ENCODE measurements at places on chromosomes 7 and 10.

- DNase-seq = no peak
These were observed 78.7 kb downstream of the ARHGAP22 start for GRCh38 chr10:48526011-48526821.

- no peak for DNase-seq
These were observed 81.0 kb downstream of the EBF3 start for GRCh38 chr10:129883029-129883428.

- no peak for DNase-seq
These were observed 12.7 kb upstream of the RHBDD2 start for GRCh38 chr7:75866114-75866488.

DNA sequence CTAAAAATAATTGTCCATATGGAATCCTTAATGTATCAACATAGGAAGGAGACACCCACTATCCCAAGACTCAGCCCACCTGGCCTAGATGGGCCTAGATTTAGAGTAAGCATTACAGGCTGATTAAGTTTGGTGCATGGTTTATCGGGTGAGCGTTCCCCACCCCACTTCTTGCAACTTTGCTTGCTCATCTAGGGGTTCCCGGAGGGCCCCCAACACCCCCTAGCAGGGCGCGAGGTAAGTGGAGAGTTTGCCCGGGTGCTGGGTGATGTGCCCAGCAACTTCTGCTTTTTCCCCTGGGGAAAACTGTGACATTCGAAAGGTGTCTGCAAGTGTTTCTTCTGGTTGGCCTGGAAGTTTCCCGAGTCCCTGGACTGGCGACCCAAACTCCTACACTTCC, 31.7 kb downstream of the SKIDA1 start:
- no peak for DNase-seq

DNA sequence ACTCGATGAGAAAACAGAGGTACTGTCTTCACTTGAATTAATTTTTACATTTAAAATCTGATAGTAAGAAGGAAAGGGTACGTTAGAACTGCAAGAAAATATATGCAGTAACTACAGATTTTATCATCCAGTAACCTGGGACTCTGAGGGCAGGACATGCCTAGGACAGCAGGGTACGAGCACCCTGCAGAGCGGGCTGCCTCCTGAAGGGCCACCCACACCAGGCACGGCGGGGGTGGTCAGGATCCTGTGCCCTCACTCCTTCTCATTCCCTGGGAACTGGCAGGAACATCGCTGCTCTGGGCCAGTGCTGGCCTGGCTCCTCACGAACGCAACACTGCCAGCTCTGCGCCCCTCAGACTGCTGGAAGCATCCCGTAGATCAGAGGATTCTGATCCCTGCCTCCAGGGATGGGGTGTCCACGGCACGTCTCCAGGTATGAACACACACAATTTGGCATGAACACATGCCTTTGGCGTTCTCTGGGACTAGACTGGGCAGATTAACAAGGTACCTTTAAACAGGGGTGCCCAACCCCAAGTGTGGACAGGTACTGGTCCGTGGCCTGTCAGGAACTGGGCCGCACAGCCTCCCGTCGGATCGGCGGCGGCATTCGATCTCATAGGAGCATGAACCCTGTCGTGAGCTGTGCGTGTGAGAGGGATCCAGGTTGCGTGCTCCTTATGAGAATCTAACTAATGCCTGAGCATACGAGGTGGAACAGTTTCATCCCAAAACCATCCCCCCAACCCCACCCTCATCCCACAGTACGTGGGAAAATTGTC, 99.3 kb upstream of the FAM20C start:
- DNase-seq = no peak

GRCh38 chr10:93992400-93993030, 1.2 kb upstream of the PLCE1 start:
- no peak for DNase-seq

DNA sequence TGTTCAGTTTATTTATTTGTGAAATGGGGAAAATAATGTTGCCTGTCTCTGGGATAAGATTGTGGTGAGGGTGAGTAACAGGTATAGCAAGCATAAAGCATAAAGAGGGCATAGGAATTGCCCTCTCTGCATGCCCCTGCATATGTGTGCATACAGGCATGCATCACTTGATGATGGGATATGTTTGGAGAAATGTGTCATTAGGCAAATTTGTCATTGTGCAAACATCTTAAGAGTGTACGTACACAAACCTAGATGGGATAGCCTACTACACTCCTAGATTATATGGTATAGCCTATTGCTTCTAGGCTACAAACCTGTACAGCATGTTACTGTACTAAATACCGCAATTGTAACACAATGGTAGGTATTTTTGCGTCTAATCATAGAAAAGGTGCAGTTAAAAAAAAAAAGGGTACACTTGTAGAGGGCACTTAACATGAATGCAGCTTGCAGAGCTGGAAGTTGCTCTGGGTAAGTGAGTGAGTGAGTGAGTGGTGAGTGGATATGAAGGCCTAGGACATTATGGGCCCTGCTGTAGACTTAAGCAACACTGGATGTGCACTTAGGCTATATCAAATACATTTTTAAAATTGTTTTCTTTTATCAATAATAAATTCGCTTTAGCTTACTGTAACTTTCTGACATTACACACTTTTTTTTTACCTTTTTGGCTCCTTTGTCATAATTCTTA, 386.5 kb upstream of the ANKRD30A start:
- DNase-seq = no peak

DNA sequence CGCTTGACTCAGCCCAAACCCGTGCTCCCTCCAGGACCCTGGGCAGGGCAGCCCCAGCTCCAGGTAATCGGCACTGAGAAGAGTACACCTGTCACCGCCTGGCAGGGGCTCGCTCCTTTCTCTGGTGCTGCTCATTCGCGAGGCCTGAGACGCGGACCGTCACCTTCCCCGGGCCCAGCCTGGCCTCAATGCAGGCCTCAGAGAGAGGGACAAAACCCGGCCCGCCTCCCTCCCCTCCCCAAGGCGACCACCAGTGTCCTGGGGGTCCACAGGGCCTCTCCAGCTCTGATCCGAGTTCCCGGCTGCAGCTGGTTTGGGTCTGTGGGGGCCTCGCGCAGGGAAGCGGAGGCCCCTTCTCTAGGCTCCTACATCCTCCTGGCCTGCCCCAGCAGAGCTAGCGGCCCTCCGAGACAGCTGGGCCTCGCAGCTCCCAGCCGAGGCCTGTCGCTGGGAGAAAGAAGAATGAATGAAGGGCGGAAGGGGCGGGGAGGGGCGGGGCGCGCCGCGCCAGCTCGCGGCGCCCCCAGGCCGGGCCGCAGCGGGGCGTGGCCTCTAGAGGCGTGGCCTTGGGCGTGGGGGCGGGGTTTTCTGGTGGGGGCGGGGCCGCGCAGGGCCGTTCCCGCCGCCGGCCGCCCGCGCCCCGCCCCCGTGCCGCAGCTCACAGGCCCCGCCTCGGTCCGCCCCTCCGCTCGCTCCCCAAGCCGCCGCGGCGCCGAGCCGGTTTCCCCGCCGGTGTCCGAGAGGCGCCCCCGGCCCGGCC, at the start of gene LIMK1:
Gene LIMK1 (plus strand): TSS at position 688 of the 760 bp plus-strand sequence. CDS start 187 bp downstream, outside the sequence.
- no peak for DNase-seq

DNA sequence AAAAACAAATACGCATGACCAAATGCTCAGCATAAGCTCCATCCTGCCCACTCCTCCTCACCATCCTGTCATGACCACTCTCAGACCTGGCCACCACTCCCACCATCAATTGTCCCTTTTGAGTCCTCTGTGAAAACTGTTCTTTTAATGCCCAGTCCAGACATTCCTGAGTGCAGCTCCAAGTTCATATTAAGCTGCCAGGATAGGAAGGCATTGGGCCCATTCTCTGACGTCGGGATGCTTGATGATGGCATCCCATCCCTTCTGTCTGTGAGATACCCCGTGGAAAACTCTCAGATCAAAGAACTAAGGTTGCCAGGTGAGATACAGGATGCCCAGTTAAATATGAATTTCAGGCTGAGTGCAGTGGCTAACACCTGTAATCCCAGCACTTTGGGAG, 89.9 kb upstream of the KIF5B start:
- DNase-seq = no peak

GRCh38 chr10:22268503-22268902, 47.7 kb upstream of the COMMD3 start:
- no peak for DNase-seq

DNA sequence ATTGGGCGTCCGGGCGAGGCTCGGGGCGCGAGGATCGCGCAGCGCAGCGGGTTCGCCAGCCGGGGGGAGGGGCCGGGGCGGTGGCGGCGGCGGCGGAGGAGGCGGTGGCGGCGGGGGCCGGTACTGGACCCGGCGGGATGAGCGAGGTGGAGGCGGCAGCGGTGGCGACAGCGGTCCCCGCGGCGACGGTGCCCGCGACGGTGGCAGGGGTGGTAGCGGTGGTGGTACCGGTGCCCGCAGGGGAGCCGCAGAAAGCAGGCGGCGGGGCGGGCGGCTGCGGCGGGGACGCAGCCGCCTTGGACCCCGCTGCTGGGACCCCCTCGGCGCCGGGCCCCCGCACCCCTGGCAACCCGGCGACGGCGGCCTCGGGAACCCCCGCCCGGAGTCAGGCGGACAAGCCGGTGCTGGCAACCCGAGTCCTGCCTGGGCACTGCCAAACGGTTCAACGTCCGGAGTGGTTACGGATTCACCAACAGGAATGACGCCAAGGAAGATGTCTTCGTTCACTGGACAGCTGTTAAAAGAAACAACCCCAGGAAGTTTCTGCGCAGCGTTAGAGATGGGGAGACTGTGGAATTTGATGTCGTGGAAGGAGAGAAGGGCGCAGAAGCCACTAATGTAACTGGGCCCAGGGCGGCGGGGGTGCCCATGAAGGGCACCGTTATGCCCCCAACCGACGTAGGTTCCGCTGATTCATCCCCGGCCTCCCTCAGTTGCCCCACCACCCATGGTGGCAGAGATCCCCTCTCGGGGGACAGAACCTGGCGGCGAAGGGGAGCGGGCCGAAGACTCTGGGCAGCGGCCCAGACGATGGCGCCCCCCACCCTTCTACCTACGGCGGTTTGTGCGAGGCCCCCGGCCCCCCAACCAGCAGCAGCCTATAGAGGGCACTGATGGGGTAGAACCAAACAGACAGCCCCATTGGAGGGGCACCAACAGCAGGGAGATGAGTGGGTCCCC, 100.3 kb upstream of the CPXM2 start:
- no peak for DNase-seq

DNA sequence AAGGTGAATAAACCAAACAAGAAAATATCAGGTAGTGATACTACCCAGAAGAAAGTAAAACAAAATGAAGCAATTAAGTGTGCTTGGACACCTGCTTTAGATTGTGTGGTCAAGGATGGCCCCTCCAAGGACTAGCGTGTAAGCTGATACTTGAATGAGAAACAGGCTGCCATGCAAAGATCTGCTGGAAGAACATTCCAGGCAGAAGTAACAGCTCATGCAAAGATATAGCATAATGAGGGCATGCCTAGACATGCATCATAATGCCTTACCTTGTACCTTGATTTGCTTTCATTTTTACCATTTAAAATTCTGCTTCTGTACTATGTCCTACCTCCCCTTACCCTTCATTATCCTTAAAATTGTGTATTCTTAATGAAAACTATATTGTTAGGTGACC, 74.8 kb upstream of the HDAC9 start:
- DNase-seq = no peak

- no peak for DNase-seq
These were observed 10.8 kb upstream of the GPNMB start for GRCh38 chr7:23235813-23236221.

- no peak for DNase-seq
These were observed 30.4 kb downstream of the AMPH start for GRCh38 chr7:38600741-38601140.

GRCh38 chr7:24608504-24608903, 35.3 kb downstream of the PALS2 start:
- DNase-seq = no peak

- DNase-seq = no peak
These were observed 29.0 kb downstream of the DENND2A start for GRCh38 chr7:140611641-140612040.

- no peak for DNase-seq
These were observed 100.2 kb downstream of the HTR5A start for GRCh38 chr7:155170331-155170730.

DNA sequence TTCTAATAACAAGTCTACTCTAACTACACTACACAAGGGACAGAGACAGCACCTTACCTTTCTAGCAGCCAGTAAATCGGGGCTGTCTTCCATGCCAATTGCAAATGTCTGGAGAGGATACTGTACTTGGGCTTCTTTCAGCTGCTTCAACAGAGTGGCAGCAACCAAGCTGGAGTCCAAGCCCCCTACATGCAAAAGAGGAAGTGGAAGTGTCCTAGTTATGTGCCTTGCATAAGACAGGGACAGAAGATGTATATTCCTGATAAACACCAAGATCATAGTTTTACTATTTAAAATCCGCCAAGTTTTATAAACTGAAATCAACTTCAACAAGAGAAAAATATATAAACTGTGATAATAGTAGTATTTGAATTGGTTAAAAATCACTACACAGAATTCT, 14.0 kb downstream of the ASNS start:
- DNase-seq = no peak

GRCh38 chr7:157362729-157363128, 25.9 kb downstream of the DNAJB6 start:
- no peak for DNase-seq

DNA sequence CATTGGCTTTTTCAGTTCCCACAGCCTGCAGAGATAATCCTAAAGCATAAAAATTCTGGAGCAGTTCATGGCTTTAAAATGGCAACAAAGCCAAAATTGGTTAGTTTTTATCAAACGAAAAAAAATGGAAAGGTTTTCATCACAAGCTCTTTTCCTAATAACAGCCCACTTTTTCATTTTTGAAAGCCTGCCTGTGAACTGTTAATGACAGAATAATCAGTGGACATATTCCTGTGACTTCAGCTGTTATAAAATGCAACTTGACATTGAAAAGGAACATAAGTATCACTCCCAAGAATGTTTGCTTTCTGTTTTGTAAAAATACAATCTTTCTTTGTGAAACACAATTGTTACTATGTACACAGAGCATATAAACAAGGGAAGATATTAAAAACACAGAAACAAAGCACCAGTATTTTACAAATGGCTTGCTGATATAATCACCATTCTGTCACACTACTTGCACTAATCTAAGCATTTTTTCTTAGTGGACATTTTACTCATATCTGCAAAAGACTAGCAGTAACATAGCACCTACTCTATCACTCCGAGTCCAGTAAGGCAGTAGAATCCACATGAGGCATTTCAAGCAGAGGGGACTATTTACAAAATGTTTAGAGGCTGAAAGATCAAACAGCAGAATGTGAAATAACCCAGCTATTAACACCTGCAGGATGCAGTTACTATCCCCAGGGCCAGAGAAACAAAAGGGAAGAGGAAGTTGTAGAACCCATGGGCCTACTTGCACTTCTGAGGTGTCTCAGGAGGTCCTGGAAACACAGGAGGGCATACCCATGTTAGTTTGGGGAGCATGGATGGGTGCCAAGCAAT, 26.4 kb downstream of the MACC1 start:
- DNase-seq = peak; percentile 22
